COLO829 (cell line): ENCODE measurements at places on chromosomes 5 and 9.

- no peak for DNase-seq
These were observed 87.2 kb downstream of the LMNB1 start for GRCh38 chr5:126864042-126864688.

GRCh38 chr5:39476843-39477220 is 52.1 kb upstream of the DAB2 start:
- no peak for DNase-seq

GRCh38 chr5:68932830-68933434 is 160.9 kb upstream of the SLC30A5 start:
- DNase-seq = no peak

GRCh38 chr5:305459-305858 is 16.1 kb upstream of the AHRR start:
- no peak for DNase-seq

DNA sequence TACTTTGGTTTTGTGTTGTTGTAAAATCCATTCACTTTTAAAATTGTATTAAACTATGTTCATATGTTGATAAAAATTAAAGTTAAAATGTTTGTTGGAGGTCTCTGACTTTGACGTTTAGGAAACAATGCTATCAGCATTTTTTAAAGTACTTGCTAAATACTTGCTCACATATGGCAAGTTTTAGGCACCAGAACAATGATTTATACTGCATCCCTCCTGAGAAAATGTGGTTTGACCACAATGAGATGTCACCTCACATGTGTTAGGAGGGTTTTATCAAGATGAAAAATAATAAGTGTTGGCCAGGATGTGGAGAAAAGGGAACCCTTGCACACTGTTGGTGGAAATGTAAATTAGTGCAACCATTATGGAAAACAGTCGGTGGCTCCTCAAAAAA is 180.8 kb downstream of the HSD17B3 start:
- DNase-seq = no peak

- DNase-seq = no peak
These were observed 3.4 kb downstream of the FREM1 start for GRCh38 chr9:14906644-14907359.

- DNase-seq = no peak
These were observed 599 bp downstream of the RAD1 start for GRCh38 chr5:34914671-34915138.
